ENCODE measurements at places on chromosomes 11 and 22.

- DNase-seq: no peak
These were observed 54.7 kb upstream of the CCDC89 start for GRCh38 chr11:85740481-85741400.

- no peak for DNase-seq
These were observed 223 bp downstream of the WT1 start for GRCh38 chr11:32435152-32435480.

DNA sequence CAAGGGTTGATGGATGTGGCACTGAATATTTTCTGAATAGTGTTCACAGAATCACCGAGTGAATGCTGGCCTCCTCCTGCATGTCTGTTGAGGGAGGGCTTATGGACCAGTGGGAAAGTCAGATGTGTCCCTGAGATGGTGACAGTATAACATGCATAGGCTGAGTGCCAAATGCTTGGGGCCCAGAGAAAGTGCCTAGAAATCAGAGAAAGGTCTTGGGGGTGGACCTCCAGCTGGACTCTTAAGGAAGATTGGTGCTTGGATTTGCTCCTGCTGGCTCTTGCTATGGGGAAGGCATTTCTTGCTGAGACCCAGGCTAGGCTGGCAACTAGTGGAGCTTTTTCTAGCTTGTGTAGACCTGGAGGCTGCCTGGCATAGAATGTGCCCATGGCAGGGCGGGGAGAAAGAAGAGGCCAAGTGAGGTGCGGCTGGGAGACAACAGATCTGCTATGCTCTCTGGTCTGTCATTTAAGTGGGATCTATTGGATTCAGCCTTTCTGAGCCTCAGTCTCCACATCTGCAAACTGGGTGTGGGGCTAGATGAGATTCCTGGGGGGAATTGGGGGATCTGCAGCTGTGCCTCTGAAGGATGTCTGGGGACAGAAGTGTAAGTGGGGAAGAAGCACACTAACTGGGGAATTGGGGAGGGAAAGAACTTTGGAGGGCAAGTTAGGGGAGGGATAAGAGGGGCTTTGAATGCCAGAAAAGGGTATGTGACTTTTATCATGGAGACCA lies 27.4 kb downstream of the ZNRF3 start:
- DNase-seq: no peak

DNA sequence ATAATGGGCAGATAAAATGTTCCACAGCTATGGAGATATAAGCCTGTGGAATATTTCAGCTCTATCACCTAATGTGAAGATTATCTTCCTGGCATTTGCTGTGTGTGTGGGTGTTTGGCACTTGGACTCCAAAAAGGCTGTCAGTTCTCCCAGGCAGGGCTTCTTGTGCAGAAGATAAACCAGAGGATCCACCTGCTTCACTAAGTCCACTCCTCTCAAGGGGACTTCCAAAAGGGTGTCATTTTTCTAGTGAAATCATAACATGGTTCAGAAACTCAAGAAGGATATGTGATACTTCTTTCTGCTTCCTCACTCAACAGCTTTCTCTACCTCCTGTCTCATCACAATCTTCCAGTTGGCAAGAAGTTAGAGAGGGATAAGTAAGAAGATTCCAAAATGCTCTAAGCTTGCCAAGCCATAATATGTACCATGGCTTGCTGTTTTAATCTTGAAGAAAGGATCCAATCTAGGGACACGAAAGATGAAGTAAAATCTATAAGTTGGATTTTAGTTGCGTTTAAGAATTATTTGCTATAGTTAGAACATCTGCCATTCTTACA lies 206.2 kb upstream of the MTMR2 start:
- no peak for DNase-seq

- no peak for DNase-seq
These were observed 77.4 kb downstream of the MS4A13 start for GRCh38 chr11:60592601-60593000.

Measured in AG08395 (cell line).